ENCODE measurements at places on chromosomes 13 and 19.

- no peak for DNase-seq
These were observed 3.7 kb downstream of the ZNF136 start for GRCh38 chr19:12166626-12167025.

GRCh38 chr13:44313674-44314073, 60.0 kb upstream of the SERP2 start:
- DNase-seq: no peak

DNA sequence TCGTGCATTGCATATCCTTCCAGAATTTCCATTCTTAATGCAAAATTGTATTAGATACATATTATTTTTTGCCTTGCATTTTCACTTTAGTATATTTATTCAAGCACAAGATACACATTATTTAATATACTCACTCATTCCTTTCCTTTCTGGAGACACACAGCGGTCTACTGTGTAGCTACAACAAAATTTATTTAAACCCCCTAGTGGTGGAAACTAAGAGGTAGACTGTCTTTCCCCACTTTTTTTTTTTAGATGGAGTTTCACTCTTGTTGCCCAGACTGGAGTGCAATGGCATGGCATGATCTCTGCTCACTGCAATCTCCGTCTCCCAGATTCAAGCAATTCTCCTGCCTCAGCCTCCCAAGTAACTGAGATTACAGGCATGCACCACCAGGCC, 2040.3 kb upstream of the PCDH20 start:
- DNase-seq: no peak

- DNase-seq: no peak
These were observed 36.9 kb upstream of the GGACT start for GRCh38 chr13:100625447-100625846.

GRCh38 chr13:113927661-113928581, 46.0 kb downstream of the C13orf46 start:
- DNase-seq: peak; percentile 36

DNA sequence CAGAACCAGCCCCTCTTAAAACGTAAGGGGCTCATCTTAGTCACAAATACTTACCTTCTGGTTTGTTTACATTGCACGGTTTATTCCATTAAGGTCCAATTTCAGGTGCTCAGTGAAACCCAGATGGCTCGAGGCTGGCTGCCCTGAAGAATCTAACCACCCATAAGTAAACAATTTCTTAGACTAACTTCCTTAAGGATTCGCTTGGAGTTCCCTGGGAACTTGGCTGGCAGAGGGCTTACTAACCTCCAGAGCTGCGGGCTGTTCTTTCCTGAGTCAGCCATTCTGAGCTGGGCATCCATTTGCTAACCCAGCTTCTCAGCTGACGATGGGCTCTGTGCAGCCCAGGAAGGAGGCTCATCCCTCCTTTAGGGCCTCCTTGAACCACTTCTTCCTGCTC, 262.1 kb downstream of the FGF9 start:
- DNase-seq: no peak

DNA sequence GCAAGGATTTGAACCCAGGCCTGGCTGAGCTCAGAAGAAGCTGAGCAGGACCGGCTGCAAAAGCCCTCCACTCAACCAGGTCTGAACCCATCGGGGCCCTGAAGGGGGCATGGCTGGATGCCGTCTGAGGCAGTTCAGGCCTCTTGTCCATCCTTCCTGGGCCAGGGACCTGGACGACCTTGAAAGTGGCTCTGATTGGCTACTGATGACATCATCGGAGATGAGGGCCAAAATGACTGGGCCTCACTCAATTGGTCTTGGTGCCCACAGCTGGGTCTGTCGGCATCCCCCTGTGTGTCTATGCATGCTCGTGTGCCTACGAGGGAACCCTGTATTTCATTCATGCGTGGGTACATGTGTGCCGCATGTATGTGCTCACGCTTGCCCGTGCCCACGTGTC, 71.8 kb downstream of the PTPRS start:
- DNase-seq: no peak

DNA sequence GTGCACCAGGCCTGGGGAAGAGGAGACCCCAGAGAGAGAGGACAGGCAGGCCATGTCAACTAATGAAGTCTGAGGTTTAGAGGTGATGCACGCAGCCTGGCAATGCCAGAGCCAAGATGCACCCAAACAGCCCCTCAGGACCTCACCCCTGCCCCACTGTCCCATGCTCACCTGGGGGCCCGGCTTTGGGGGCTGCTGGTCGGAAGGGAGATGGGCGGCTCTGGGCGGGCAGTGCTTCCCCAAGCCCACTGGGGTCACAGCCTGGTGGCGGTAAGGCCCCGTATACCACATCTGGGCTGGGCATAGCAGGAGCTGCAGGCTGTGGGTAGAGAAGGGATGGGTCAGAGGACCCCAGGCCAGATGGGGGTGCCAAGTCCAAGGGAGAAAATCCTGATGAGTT, 8.6 kb upstream of the TMEM161A start:
- DNase-seq: no peak

- no peak for DNase-seq
These were observed 19.7 kb upstream of the ASF1B start for GRCh38 chr19:14156122-14156521.

DNA sequence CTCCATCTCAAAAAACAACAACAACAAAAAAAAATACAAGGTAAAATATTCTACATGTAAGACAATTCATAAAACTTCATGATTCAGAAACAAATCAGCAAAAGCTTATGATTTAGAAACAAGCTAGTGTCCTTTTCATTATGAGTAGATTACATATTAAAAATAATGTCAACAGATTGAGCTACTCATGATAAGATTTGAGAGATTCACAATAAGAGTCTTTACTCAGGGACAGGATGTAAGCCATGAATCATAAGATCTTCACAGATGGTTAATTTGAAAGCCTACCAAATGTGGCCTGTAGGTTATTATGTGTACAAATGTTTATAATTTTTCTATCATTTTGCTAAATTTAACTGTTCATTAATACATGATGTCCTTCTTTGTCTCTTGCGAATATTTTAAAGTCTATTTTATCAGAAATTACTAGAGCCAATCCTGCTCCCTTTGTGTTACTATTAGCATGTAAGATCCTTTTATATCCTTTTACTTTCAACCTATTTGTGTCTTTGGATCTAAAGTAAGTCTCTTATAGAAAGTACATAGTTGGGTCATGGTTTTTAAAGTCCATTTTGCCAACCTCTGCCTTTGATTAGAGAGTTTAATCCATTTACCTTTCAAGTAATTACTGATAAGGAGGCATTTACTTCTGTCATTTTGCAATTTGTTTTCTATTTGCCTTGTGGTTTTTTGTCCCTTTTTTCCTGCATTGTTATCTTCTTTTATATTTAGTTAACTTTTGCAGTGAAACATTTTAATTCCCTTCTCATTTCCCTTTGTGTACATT, 68.3 kb upstream of the RXFP2 start:
- DNase-seq: no peak

- DNase-seq: no peak
These were observed 54.0 kb upstream of the IRS2 start for GRCh38 chr13:109840201-109840892.

GRCh38 chr19:42229301-42229854, 9.3 kb downstream of the ZNF526 start:
- DNase-seq: no peak

DNA sequence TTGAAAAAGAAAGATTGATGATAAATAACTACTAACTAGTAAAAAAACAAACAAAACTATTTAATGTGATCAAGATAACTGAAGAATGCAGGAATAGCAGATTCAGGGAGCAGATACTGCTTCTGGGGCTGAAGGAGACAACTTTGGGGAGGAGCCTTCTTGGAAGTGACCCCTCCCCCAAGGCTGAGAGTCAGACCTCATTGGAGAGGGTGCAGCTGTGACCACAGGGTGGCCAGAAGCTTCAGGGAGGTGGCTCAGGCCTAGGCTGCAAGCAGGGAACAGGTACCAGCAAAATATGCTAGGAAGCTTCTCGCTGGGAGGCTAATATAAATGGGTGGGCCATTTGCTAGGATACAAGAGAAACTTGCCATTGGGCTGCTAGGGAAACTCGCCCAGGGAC, 149.9 kb downstream of the MYO16 start:
- DNase-seq: no peak

DNA sequence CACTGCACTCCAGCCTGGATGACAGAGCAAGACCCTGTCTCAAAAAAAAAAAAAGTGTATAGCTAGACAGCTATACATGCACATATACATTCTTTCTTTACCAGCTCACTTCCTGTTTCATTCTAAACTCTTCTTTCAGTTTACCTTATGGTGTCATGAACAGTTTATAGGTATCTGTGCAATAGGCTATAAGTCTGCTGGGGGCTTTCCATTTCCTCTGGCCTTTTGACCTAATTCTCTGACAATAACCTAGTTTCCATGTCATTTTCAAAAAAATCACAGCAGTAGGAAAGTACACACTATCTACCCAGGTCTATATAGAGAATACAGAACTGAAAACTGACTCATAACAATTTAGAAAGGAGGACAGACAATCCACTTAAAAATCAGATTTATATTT, 24.4 kb upstream of the URAD start:
- no peak for DNase-seq

DNA sequence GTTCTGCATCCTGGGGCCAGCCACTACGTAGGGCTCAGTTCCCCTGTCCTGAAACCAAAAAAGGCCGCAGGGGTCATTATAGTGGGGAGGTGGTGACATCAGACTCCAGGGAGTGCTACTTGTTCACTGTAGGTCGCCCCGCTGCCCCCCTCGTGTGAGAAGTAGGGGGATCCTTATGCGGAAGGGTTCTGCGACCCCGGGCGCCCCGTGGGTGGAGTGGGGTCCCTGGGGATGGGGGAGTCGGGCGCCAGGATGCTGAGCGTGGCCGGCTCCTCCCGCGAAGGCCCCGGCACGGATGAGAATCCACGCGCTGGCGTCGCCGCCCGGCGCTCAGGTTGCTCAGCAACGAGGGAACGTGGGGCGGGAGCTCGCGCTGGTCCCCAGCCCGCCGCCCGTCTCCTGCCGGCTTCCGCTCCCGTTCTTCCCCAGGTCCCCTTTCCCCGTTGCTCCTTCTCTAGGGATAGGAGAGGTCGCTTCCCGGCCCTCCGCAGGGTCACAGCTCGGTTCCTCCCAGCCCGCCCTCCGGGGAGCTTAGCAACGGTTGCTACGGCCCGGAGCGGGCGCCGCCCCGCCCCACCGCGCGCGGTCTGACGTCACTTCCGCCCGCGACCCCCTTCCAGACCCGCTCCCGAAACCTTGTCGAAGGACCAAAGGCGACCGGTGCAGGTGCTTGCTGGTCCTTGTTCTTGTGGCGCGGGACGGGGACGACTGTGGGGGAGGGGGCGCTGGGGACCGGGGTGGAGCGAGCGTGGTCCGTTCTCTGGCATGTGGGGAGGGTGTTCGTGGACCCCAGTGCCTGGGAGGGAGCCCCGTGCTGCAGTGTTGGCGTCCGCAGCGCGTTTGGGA, at the start of gene NAT14:
NAT14 (plus strand) TSS at position 596 of the 846 bp plus-strand sequence. CDS start 521 bp downstream, outside the sequence.
- DNase-seq: peak; percentile 89

GRCh38 chr13:98208606-98209005, 31.5 kb upstream of the RNF113B start:
- DNase-seq: no peak

DNA sequence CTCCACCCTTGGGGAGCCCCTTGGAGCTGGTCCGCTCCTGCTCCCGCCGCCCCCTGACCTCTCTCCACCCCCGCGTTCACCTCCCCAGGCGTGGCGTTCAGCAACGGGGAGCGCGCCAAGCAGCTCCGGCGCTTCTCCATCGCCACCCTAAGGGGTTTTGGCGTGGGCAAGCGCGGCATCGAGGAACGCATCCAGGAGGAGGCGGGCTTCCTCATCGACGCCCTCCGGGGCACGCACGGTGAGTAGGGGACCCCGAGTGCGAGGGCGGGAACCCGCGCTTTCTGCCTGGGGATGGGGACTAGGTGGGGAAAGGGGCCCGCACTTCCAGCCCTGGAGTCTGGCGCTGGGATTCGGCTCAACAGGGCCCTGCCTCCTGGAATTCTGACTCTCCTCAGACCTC, 1.7 kb downstream of the CYP2A13 start:
- no peak for DNase-seq

GRCh38 chr19:35459414-35460082, 11.5 kb downstream of the FFAR2 start:
- DNase-seq: no peak

DNA sequence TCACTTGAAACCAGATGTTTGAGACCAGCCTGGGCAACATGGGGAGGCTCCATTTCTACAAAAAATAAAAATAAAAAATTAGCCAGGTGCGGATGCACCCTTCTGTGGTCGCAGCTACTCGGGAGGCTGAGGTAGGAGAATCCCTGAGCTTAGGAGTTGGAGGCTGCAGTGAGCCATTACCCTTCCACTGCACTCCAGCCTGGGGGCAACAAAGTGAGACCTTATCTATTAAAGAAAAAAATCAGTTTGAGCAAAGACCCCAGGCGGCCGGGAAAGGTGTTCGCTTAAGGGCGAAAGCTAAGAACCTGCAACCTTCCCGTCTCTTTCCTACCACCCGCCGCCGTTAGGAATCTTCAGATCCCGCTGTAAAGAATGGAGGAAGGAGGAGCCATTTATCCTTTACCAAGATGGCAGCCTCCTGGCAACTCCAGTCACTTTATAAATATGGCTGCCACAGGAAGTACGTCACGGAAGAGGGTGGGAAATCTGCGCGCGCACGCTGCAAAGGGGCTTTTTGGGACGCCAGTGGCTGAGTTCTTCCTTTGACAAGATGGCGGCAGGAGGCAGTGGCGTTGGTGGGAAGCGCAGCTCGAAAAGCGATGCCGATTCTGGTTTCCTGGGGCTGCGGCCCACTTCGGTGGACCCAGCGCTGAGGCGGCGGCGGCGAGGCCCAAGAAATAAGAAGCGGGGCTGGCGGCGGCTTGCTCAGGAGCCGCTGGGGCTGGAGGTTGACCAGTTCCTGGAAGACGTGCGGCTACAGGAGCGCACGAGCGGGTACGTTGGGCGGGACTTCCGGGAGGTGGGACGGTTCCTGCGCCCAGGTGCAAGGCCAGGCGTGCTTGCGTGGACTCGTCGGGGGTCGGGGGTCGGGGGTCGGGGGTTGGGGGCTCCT, at the start of gene NOP53:
NOP53 (plus strand) TSS at position 537 of the 892 bp plus-strand sequence; CDS start at position 551, 14 bp downstream.
- peak; percentile 99 for DNase-seq

GRCh38 chr13:46369506-46370277, 17.4 kb downstream of the RUBCNL start:
- no peak for DNase-seq

DNA sequence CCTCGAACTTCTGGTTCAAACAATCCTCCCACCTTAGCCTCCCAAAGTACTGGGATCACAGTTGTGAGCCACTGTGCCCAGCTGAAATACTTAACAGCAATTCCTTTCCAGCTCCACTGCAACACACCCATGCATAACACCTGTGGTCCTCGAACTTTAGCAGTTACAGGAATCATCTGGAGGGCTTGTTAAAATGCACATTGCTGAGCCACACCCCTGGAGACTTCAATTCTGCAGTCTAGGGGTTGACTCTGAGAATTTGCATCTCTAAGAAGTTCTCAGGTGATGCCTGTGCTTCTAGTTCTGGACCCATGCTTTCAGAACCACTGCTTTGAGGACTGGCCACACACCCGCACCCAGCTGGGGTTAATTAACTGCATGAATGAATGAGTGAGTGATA, 53.1 kb upstream of the UBL3 start:
- DNase-seq: no peak

DNA sequence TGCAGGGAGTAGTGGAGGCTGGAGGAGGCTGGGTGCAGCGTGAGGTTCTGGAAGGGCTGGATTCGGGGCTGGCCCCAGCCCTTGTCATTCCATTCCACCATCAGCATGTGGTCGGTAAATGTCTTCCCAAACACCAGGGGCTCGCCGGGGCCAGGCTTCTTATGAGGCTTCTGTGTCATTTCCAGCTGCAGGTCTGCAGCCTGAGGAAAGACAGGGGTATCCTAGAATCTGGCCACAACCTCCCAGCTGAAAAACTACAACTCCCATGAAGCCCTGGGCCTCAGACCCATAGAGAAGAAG, 4.4 kb downstream of the BCAT2 start:
- DNase-seq: no peak

GRCh38 chr13:75512253-75512652, 25.4 kb downstream of the COMMD6 start:
- DNase-seq: no peak

All from activated CD8-positive, alpha-beta memory T cell treated with anti-CD3 and anti-CD28 coated beads, Interleukin-2, amount 50 U/mL, for 48 hours (primary cell).